ENCODE measurements at places on chromosomes 1 and 21.

DNA sequence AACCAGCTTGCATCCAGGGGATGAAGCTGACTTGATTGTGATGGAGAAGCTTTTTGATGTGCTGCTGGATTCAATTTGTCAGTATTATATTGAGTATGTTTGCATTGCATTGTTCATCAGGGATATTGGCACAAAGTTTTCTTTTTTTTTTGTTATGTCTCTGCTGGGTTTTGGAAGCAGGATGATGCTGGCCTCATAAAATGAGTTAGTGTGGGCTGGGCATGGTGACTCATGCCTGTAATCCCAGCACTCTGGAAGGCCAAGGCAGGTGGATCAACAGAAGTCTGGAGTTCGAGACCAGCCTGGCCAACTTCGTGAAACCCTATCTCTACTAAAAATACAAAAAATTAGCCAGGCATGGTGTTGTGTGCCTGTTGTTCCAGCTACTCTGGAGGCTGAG is 8.6 kb downstream of the OR2L3 start:
- DNase-seq = no peak

DNA sequence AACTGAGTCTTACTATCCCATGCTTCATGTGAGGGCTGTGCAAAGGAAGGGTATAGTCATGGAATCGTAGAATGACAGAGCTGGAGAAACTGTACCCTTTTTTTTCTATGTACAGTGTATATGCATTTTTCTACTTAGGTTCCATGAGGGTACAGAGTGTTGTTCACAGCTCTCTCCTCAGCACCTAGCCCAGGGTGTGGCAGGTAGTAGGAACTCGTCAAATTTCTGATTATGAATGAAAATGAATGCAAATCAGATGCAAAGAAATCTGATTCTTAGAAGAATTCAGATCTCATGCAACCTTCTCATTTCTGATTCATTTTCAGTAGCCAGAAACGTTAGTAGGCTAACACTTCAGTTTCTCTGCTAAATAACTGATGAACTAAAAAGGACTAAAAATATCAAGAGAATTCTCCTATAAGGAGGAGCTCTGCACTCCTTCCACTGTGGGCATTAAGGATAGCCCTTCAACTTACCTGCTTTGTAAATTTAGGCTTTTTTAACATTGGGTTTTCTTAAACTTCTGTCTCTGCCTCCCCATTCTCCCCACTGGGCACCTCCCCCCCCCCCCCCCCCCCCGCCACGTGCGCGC is 18.0 kb upstream of the HHAT start:
- DNase-seq = no peak

DNA sequence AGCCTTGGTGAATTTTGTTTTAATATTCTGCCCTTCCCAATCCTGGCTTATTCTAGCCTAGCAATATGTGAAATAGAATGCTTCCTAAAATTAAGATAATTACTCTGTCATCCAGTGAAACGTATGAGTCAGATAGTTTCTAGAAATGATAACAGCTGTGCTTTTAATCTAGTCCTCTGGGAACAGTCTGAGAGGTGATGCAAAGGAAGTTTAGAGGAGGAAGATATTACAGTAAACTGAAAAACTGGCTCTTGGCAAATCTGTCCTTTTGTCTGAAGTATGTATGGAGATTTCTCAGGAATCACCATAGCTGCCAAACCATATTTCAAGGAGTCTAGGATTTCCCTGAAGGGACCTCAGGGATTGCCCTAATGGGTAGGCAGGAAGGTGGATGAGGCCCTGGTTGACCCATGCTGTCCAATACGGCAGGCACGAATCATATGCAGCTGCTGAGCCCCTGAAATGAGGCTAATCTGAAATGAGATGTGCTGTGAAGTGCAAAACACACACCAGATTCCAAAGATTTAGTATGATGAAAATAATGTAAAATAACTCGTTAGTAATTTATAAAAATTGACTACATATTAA is 70.8 kb upstream of the LBR start:
- no peak for DNase-seq

DNA sequence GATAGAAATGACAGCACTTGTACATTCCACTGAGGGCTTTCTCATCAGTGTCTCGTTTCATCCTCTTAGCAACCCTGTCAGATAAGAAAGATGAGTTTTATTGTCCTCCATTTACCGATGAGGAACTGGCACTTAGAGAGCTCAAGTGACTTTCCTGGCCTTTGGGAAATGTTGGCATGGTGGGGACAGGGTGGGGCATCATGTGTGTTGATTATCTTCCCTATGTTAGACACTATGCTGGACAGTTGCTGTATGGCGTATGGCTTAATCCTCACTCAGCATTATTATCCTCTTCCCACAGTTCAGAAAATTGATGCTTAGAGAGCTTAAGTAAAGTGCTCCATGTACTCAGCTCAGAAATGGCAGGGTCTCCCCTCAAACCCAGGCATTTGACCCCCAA is 163.2 kb downstream of the CAMTA1 start:
- DNase-seq = no peak

- no peak for DNase-seq
Measured at GRCh38 chr21:17976139-17976538, 157.0 kb upstream of the C21orf91 start.

Data from lower lobe of right lung (tissue), 2 donors.